KBM-7 (cell line): ENCODE measurements at places on chromosomes 5 and 9.

GRCh38 chr9:34185778-34186551, 7.1 kb downstream of the UBAP1 start:
- DNase-seq: peak; percentile 57

DNA sequence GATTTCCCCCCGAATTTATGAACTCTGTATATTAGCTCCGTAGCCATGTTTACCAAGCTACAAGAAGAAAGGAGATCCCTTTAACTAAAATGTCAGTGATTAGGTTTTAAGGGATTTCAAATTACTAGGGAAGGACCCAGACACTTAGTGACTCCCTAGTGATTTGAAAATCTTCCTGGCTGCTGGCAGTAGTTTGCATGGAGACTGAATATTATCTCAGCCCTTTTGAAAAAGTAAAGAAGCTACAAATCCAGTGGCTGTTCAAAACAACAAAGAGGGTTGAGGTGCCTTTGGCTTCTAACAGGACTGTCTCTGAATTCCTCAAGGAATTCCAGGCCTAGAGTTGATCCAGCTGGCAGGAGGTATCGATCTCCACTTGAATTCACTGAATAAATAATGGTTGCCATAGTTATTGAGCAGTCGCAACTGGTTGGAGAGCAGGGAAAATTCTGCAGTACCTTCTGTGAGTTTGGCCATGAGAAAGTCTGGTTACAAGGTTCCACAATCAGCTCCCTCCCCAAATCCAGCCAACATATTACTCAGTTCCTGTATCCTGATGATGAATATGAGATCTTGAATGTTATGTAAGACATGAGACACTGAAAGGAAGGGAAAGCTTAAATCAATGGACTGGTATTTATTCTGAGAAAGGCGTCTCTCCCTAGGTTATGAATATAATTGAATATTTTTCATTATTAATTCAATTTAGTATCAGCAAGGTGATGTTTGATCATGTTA, 37.7 kb downstream of the NR4A3 start:
- DNase-seq: no peak

- no peak for DNase-seq
These were observed 35.2 kb downstream of the SARDH start for GRCh38 chr9:133702798-133703590.

GRCh38 chr9:73577848-73578247, 426.2 kb downstream of the ANXA1 start:
- no peak for DNase-seq

GRCh38 chr5:133316346-133317343, 264.8 kb downstream of the HSPA4 start:
- peak; percentile 21 for DNase-seq

DNA sequence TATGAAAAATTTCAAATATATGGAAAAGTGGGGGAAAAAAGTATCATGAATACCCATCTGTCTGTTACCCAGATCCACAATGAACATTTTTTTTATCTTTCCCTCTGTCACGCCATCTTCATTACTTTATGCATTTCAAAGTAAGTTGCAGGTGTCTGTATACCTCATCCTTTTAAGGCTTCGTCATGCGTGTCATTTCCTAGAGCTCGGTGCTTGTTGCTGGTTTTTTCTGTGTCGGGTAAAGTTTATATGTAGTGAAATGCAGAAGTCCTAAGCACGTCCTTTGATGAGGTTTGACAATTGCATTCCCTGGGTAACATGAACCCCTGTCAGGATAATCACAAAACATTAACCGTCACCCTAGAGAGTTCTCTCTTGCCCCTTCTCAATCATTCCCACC, 52.1 kb downstream of the DAPK1 start:
- DNase-seq: no peak

- DNase-seq: no peak
These were observed 289.8 kb upstream of the ANKRD55 start for GRCh38 chr5:56522960-56523359.

GRCh38 chr5:29614206-29614605, 1579.3 kb upstream of the CDH6 start:
- DNase-seq: no peak

- no peak for DNase-seq
These were observed 47.7 kb upstream of the TMC1 start for GRCh38 chr9:72473474-72474261.

GRCh38 chr9:131769361-131769760, 29.5 kb upstream of the RAPGEF1 start:
- DNase-seq: no peak

DNA sequence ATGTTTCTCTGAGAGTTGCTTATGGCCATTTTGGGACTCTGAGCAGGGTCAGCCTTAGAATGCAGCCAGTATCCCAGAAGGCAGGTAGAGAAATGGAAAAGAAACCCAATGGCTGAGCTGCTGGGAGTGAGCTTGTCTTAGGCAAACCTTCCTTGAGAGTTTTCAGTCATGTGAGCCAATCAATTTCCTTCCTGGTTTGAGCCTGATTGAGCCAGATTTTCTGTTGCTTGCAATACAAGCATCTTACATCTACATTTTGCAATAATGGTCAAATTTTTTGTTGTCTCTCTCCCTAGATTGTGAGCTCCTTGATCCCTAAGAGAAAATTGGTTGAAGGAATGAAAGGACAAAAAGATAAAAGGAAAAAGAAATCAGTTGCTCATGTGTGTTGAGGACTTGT, 155.3 kb downstream of the SNX18 start:
- no peak for DNase-seq

GRCh38 chr5:94184870-94185269, 433.5 kb downstream of the KIAA0825 start:
- DNase-seq: no peak

GRCh38 chr9:15239816-15240215, 67.2 kb downstream of the TTC39B start:
- no peak for DNase-seq

DNA sequence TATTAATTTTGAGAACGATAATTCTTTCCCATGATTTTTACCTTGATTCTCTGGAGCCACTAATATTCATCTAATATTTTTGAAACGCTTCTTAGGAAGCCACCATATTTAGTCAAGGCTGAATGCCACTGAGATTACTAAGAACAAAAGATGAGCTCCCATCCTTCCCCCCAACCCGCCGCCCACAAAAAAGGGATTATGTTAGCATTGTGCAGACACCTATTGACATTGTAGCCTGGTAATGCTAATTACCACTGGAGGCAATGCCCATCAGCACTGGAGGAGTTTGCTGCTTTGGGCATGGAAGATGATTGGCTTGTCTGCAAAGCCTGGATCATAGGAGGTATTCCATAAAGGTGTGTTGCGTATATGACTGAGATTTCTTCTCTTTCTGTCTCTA, 739.1 kb upstream of the WWC1 start:
- DNase-seq: no peak

DNA sequence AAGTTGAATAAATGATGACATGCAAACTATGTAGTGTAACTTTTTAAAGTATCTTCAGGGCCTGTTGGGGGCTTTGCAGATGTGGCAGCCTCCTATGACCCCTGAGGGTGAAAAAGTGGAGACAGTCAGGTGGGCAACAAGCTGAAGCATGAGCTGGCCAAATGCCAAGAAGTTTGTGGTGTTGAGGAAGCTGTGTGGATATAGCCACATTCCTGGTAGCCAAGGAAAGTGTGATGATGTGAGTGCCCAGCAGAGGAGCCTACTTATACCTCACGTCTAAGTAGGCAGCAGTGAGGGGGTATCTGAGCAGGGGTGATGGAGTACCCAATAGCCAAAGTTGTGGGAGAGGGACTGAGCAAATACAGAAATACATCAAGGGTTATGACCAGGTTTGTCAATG, 621.2 kb upstream of the CDH6 start:
- no peak for DNase-seq

DNA sequence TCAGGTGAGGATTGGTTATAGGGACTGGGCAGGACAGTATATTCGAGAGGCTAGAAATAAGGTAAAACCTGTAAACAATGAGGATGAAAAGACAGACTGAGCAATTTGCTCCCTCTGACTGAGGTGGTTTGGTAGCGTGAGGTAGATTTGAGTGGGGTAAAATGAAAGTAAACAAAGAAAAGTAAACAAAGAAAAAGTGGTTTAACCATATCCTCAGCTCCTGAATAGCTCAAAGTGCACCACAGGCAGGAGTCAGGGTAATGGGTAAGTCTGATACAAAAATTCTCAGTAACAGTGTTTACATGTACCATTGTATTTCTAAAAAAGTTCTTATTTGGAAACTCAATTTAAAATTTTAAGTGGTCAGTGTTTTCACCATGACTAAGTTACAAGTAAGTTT, 203.1 kb upstream of the ARRDC3 start:
- DNase-seq: no peak

DNA sequence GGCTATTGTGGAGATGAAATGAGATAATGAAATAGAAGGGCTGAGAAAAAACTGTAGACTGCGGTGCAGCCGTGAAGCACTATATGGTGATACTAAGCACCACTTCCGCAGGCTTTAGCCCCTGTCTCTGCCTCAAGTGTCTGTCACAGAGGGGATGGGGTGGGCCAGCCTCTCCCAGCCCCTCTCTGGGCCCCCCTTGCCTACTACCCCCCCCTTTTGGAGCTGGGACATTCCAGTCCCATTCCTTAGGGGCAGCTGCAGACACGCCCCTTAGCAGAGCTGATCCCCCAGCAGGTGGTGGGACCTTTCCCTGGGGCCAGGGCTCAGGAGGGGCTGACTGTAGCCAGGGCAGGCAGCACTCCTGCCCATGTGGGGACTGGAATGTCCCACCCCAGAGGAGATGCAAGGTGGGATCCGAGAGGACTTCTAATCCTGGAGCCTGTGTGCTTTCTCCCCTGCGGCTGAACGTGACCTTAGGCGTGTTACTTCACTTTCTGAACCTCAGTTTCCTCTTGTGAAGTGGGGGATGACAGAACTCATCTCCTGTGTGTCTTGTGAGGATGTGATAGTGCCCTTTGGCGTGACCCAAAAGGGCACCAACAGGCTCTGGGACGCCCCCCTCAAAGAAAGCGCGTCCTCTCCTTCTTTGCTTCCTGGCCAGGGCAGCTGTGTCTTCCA, 1.9 kb downstream of the N4BP3 start:
- no peak for DNase-seq

GRCh38 chr9:10661376-10661775, 48.6 kb upstream of the PTPRD start:
- DNase-seq: no peak

DNA sequence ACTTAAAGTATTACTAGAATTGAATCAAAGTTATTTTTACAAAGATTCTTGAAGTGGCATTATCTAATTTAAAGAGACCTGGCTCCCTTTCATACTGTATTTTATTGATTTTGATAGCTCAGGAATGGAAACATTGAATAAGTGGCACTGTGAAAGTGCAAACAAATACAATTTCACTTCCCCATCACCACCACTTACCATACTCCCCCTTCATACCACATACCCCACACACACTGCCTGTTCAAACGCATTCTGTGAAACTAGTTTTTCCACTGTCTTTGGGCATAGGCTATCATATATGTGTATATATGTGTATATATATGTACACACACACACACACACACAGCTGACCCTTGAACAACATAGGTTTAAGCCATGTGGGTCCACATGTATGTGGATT, 62.1 kb upstream of the ATG10 start:
- DNase-seq: peak; percentile 29

- no peak for DNase-seq
These were observed 51.3 kb upstream of the ASTN2 start for GRCh38 chr9:117466111-117466510.

- DNase-seq: no peak
These were observed 221.6 kb upstream of the CTNND2 start for GRCh38 chr5:12125895-12126294.

- no peak for DNase-seq
These were observed 205.1 kb upstream of the EFNA5 start for GRCh38 chr5:107875833-107876232.

DNA sequence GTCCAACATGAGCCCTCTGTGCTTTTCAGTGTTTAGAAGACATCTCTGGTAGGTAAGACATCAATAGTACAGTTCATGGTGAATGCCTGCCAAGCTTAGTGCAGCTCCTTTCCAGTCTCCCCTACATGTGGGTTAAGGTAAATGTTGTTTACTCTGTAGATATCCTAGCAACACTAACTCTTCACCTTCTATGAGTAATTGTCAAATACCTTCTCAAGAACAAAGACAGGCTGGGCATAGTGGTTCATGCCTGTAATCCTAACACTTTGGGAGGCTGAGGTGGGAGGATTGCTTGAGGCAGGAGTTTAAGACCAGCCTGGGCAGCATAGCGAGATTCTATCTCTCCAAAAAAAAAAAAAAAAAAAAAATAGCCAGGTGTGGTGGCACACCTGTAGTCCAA, 18.7 kb upstream of the RASGRF2 start:
- no peak for DNase-seq

DNA sequence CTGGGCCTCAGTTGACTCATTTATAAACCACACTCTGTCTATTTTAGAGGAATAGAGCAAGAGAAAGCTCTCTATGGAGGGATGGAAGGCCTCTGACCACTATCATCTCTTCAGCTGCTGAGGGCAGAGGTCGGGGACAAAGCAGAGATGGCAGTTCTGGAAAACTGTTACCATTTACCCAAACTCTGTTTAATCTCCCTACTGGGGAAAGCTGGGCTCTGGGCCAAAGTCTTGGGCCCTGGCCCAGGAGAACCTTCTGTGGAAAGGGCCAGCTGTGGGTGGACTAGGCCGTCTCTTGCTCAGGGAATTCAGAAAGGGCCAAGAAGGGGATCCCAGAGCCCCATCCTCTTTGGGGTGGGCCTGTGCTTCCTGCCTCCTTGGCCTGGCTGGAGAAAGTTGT, 100.0 kb downstream of the PSD2 start:
- DNase-seq: no peak

GRCh38 chr5:36160617-36161016, 8.7 kb downstream of the SKP2 start:
- no peak for DNase-seq

- no peak for DNase-seq
These were observed 500.2 kb upstream of the NUDT12 start for GRCh38 chr5:104062621-104063377.

- DNase-seq: peak; percentile 70
These were observed 29.8 kb upstream of the FABP6 start for GRCh38 chr5:160199410-160199911.

DNA sequence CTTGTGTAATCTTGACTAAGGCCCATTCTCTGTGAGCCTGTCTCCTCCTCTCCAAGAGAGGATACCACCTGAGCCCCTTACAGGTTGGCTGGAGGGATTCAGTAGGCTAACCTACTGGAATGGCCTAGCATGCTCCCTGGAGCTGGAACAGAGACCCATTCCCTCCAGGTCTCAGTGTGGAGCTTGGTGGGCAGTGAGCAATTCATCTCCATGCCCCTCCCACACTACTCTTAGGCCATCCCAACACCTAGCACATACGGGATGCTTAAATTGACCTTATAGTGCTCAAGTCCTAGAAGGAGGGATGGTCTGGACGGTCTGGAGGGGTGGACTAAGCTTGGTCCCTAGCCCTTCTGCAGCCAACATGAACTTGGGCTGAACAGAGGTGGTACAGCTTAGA, 75.6 kb downstream of the CRB2 start:
- DNase-seq: no peak

DNA sequence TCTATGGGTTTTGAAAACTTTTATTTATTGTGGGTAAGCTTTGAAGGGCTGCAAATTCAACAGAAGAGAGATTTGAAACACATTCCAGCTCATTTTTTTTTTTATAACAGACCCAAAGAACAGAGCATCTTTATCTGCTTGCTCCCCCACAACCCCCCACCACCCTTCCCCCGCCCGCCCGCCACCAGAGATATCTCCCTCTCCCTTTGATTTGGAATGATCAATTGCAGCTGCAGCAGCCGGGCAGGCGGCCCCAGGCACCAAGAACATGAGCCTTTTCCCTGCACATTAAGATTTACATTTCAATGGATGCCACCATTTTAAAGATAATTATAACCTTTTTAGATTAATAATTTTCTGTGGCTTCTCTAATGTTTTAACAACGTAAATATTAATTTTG, 510.9 kb downstream of the ZNF608 start:
- no peak for DNase-seq
